ENCODE measurements at places on chromosomes 1 and 21.

- no peak for DNase-seq
Observed at GRCh38 chr1:192535916-192536664, 39.5 kb upstream of the RGS1 start.

GRCh38 chr1:110135246-110135645 is 15.0 kb upstream of the SLC6A17 start:
- DNase-seq: no peak

GRCh38 chr1:8184301-8184700 is 133.6 kb upstream of the SLC45A1 start:
- no peak for DNase-seq

GRCh38 chr1:172704001-172704400 is 45.1 kb downstream of the FASLG start:
- no peak for DNase-seq

DNA sequence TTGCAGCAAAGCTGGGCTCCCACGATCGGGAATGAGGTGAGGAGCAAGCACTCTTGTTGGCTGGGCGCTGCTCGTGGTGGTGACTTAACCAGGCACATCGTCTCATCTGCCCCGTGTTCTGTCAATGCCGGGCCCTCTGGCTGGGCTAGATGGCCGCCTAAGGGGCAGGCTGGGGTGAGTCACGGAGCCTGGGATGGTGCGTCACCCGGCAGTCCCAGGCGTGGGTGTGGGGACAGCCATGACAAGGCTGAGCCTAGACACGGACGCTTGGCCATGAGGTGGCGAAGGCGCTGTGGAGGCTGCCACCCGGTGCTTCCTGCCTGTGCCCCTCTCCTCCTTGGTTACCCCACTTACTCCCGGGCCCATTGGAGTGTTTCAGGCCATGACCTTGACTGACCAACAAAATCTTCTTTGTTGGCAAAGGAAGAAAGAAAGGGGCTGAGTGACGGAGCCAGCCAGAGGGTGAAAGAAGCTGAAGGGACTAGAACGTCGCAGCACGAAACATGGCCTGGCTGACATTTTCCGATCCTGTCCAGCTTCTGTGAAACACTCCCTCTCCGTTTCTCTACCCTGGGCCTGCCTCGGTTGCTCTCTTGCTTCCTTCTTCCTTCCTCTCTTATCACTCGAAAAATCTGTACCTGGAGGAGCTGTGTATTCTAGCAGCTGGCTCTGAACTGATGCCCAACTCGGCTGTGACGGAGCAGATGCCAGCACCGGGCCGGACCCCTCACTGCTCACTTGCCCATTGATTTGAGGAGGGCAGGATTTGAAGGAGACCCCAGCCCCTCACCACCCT is 596 bp downstream of the CD247 start:
- peak; percentile 86 for DNase-seq

DNA sequence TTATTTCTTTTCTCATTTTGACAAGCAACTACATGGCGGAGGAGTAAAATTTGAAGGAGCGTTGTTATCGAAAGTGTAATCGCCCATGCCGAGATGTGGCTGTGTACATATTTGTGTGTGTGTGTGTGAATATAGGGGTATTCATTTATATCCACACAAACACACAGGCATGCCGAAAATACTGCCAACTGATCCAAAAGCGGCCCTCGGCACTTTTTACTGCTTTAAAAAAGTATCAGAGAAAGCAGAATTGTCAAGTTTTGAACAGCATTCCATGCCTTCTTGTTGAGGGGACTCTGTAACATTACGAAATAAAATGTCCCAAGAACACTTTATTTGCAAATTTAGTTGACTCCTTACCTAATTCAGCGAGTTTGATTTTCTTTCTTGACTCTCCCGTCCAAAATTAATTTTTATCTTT is 1.1 kb downstream of the PBX1 start:
- DNase-seq: no peak

DNA sequence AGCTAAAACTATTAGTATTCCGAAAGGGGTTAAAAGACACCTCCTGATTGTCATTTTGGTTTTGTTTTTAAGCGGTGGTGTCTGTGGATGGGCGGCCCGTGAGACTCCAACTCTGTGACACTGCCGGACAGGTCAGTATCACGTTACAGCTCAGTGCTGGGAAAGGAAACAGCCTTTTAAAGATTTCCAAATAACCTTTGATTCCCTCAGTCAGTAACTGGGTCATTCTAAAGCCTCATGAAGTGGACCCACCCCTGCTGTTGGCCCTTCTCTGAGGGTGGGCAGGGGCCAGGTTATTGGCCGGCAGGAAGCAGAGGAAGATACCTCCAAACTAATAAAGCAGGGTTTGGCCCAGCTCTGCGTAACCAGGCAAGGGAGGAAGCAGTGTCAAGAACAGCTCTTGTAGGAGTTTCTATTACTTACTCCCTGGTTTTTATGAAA is 2.3 kb downstream of the RHOU start:
- no peak for DNase-seq

DNA sequence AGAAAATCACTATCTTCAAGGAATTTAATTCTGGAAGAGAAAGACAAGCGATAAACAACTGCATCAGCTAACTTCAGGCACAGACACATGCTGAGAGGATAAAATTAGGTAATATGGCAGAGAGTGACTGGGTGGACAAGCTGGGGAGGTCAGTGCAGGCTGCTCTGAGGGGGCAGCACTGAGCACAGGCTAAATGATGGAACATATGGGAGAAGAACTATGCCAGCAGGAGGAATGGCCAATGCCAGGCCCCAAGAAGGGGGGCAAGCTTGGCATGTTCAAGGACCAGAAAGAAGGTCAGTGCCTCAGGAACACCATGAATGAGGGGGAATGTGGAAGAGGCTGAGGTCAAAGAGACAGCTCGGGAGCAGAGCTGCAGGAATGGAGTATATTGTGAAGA is 190.7 kb upstream of the MAP1LC3C start:
- DNase-seq: no peak

Measured in activated T-cell treated with anti-CD3 and anti-CD28 coated beads for 24 hours (primary cell).